Stimulated activated CD4-positive, alpha-beta T cell treated with anti-CD3 and anti-CD28 coated beads, Interleukin-12 subunit alpha, Interleukin-12 subunit beta, amount 100 ng/mL, for 24 hours (primary cell): ENCODE measurements at places on chromosomes 12 and 14.

DNA sequence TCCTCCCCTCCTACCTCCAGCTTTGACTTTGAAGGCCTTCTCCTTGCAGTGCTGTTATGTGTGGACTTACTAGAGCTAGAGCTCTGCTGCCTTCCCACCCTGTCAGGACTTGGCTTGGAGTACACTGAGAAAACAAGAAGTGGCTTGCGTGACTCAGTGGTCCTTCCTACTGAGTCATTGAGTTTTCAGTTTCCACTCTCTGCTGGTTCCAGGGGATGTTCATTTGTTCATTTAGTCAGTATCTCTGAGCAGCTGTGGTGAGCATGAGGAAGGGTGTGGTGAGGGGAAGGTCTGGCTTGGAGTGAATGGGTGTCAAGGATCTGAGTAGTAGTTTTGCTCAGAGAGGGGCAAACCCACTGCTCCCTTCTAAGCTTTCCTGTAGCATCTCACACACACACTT is 17.2 kb upstream of the ELK3 start:
- DNase-seq: peak; percentile 63

- no peak for DNase-seq
Measured at GRCh38 chr12:109160433-109160832, 44.0 kb downstream of the ACACB start.

DNA sequence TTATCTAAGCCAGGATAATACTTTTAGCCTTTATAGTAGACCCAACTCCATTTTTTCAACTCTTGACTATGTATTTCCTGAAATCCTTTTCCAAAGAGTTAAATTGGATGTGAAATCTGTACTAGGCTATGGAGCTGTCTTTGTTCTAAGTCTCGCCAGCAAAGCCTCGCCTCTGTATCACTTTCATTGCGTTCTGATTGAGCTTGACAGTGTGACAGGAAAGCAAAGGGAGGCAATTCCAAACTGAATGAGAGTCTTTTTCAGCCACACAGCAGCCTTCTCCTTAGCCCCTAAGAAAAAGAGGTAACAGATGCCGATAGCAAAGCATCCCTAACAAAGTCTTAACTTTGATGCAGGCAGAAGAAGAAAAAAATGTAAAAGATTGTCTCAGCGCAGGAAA is 154.6 kb upstream of the OTX2 start:
- no peak for DNase-seq

DNA sequence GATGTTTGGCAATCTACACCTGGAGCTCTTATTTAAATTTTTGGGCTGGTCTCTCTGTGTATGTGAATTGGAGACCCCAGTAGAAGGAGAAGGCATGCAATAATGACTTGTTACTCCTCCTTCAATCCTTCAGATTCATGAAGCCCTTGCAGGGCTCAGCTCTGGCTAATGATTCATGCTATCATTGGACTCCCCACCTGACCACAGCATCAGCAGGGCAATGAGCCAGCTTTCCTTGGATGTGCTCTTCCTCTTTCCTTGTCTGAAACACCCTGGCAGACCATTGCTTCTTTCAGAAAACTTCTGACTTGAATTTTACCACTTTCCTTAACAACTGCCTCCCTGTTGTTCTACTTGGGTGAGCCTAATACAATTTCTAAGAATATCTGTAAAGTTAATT is 1019.2 kb downstream of the AACS start:
- no peak for DNase-seq

GRCh38 chr12:48940181-48940580 is 14.9 kb upstream of the FKBP11 start:
- no peak for DNase-seq
